ENCODE measurements at places on chromosomes 2 and 18. TPM values are rescaled to one million over a fixed set of nuclear protein-coding genes. Genes with fewer than 3 reads are reported as not detected.

GRCh38 chr18:58842978-58843687 lies 21.5 kb upstream of the ZNF532 start:
- no peak for ATAC-seq

DNA sequence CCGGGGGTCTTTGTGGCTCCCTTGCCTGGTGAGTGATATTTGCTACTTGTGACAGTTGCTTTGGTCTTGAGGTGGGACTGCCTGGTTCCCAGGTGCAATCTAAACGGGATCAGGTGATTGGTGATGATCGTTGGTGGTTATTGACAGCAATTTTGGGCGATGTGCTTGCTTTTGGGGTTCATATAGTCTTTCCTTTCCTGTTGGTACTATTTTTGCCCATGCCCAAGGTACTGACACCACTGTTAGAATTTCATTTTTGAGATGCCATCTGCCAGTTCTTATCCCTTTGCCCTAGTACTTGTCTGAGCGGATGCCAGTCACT lies 573 bp downstream of the WDR7 start:
- no peak for ATAC-seq

GRCh38 chr2:97769308-97769707 lies 55.9 kb downstream of the ZAP70 start:
- ATAC-seq, result no peak

GRCh38 chr2:138763971-138764370 lies 16.2 kb downstream of the NXPH2 start:
- ATAC-seq, result no peak

- ATAC-seq, result no peak
These were observed 148.1 kb downstream of the PRPF40A start for GRCh38 chr2:152569186-152569585.

GRCh38 chr2:49796266-49796665 lies 642.0 kb upstream of the FSHR start:
- no peak for ATAC-seq

DNA sequence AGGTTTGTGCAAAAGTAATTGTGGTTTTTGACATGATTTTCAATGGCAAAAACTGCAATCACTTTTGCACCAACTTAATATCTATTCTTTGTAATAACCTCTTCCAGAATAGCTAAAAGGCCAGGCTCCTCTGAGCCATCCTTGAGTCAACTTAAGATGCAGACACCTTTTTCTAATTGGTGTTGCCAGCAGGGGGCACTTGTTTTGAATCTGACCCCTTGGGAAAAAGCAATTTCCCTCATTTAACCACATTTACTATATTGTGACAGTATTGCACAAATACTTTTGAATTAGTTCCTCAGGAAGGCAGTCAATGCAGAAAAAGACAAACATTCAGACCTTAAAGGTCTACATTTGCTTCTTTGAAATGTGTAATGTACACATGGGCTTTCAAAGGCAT lies 78.6 kb upstream of the GALNT5 start:
- no peak for ATAC-seq

- ATAC-seq, result no peak
These were observed 1.5 kb downstream of the SEMA4F start for GRCh38 chr2:74655579-74655978.

DNA sequence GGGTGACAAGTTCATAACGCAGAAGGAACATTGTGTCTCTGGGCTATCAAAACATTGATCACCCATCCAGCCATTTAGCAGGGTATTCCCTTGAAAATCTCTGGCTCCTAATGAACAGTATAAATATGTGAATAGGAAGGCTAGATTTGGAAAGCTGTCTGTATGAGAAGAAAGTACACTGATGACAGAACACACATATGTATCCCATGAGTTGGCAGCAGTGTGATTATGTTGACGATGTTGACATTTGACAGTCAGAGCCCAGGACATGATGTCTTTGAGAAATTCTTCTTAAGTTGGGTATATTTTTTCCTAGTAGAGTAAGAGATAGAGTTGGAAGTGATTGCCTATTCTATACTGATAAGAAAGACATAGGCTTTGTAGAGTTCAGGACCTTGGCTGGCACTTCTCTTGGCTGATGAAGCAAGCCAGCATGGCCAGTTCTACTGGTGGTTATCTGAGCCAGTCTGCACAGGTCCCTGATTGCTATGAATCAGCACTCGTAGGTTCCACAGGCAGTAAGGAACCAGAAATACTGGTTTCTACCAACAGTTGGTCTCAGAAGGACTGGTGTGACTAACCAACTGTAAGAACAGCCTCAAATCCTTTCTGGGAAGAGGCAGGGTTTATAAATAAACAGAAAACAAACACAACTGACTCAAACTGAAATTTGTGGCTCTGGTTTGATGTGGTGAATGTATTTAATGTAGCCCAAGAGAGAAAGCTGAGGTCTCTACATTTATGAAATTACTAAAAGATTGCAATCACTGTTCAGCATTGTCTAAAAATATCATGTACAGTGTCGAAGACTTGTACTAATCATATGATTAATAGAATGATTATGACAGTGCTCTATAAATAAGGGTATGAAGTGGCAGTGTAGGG lies 43.9 kb upstream of the RAPH1 start:
- peak; percentile 92 for ATAC-seq

DNA sequence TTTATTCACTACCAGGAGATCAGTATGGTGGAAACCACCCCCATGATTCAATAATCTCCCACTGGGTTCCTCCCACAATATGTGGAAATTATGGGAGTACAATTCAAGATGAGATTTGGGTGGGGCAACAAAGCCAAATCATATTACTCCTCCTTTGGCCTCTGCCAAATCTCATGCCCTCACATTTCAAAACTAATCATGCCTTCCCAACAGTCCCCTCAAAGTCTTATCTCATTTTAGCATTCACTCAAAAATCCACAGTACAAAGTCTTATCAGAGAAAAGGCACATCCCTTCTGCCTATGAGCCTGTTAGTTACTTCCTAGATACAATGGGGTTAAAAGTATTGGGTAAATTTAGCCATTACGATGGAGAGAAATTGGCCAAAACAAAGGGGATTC lies 989.5 kb upstream of the CNTNAP5 start:
- ATAC-seq, result no peak

DNA sequence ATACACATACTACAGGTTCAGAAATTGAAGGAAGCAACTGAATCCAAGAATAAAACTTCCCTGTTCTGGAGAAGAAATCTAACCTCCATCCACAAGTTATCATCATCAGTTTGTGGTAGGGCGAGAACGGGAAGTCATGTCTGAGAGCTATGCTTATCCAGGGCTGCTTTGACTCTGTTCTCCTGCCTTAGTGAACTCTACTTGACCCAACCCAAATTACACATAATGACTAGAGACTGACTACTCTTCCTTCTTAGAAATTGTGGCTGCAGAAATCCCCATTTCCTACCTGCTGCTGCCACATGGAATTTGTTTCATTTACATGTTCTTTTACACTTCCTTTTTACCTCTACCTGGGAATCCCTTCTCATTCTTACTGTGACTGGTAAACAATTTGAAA lies 1102.6 kb upstream of the PIK3C3 start:
- ATAC-seq, result no peak

- ATAC-seq, result no peak
These were observed 7.5 kb downstream of the ZNF519 start for GRCh38 chr18:14124689-14125088.

GRCh38 chr2:20622296-20622686 lies 28.6 kb downstream of the HS1BP3 start:
- no peak for ATAC-seq

DNA sequence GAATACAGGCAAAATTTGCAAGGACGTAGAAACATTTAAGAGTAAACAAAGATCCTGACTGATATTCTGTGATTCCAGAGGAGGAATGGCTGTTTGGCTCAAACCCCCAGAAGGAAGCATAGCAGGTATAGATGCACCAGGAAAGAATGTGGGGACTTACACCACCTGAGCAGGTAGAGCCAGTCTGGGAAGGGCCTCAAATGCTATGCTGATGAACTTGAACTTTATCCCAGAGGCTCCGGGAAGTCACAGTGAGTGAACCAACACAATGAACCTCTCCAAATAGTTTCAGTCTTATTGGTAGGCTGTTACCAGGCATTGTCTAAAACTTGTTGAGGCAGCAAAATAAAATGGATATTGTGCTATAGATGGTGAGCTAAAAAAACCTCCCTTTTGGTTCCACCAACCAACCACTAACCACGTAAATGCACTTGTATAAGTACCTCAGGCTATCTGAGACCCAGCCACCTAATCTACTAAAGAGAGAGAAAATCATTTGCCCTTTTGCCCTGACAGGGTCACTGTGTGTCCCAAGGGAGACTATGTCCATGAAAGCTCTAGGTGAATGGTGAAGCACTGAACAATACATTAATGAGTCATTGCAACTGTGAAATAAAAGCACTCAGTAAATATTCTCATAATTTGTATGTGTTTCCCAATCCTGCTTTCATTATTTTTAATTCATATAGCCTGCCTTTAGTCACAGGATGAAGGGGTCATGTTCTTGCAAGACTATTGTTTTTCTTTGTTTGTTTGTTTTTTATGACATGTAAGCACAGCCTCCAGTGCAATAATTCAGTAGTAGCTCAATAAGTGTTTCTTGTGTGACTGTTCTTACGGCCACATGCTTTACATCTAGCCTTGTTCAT lies 911.6 kb downstream of the EPHA4 start:
- no peak for ATAC-seq

- ATAC-seq, result no peak
These were observed 6.9 kb upstream of the EHBP1 start for GRCh38 chr2:62698653-62699052.

DNA sequence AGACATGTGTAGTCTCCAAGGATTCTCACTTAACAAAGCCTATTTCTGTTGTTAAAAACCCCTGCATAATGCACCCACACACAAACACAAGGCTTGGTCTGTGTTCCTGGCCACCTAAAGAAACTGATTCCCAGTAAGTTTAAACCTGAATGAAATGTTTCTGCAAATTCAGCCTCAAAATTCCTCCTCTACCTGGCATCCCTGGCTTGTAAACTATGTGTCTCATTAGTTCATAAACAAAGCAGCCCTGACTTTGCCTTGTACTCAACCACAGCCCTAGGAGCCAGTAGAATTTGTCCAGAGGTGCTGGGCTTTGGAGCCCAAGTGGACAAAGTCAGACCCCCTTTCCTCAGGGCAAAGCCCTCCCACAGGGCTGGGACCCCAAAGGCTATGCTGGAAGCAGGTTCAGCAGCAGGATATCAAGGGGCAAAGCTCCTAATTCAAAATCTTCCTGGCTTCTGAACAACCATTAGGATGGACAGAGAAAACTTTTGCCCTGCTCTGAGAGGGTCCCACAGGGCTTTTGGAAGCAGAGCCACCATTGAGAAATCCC lies 2.6 kb upstream of the HOXD13 start:
- no peak for ATAC-seq

- ATAC-seq, result no peak
These were observed 69.6 kb downstream of the ACVR1C start for GRCh38 chr2:157559061-157559460.

DNA sequence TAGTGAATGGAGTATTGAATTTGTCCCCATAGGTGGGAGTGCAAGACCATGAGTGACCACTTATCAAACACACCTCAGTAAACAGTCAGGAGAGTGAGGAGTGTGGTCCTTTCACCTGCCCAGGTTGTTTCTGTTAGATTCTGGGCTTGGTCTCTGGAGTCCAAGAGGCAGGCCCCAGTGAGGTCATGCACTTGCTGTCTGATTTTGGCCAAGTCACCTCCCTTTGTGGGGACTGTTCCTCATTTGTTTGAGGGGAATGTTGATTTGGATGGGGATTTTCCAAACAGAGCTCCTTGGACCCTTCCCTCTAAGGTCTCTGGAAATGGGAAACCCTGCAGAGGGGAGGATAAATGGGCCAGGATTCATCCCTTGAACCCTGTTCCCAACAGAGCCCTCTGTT lies 7.3 kb downstream of the IL1RN start:
- ATAC-seq, result no peak

GRCh38 chr2:234309431-234309830 lies 187.4 kb downstream of the ARL4C start:
- ATAC-seq, result peak; percentile 6

DNA sequence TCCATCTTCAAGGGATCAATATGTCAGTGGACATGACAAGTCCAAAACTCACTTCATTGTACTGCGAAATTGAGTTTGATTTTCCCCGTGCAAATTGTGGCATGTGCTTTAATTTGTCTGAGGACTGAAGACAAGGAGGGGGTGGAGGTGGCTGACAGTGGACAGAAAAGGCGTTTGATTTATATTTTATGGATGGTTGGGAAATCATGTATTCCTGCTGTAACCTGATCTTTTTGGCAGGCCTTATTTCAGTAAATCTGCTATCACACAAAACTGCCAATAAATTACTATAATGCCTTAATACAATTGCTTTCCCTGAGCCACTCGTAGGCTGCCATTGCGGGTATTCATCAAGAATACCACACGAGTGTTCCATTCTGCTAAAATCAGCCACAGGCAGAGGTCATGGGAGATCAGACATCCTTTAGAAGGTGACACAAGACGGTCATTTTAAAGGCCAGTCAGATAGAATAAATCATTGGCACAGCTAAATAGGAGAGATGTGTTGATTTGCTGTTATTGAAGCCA lies 720.5 kb downstream of the MBD2 start:
- no peak for ATAC-seq

DNA sequence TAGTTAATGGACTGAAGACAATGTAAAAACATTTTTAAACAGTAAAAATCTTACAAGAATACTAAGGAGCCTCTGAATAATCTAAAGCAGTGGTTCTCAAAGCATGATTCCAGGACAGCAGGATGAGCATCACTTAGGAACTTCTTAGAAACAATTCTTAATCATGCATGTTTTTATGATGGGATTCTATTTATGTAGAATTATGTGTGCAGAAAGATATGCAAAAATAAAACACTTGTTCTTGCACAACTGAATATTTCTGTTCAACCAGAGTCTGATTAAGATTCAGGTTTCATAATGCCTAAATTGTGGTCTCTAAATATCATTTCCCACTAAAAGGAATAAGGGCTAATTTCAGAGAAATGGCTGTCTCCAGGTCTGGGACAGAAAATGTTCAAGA lies 69.2 kb upstream of the MTIF2 start:
- no peak for ATAC-seq

DNA sequence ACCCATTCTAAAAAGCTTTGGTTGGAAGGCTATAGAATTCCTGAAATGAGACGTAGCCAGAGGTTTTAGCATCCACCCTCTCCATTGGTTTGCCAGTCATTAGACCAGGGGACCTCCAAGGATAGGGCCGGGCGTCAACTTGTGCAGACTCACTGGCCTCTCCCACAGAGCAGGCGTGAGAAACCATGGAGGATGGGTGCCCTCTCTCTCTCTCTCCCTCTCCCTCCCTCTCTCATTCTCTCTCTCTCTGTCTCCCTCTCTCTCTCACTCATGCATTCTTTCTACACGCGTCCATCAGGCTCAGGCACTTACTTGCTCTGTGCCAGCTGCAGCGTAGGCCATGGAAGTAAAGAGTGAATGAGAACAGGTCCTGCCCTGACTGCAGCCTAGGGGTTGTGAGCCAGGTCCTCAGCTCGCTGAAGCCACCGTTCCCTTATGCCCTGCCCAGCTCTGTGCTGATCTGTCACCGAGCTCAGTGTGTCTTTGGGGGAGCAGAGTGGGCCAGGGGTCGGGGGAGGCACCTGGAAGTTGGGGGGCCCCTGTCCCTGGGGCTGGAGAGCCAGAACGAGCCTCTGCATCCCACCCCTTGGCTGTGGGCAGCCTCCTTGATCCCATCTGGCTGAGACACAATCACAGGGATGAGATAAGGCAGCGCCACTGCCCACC lies 304.4 kb upstream of the HS6ST1 start:
- no peak for ATAC-seq

The CTAGE1 gene
- not detected for total RNA-seq

The DOK6 gene
- not detected for total RNA-seq

The SLC14A1 gene
- 0.17 TPM for total RNA-seq

The ZNF142 gene
- 28.5 TPM for total RNA-seq

The WDR54 gene
- total RNA-seq, result 85.8 TPM

The PFN4 gene
- total RNA-seq, result 0.82 TPM

The HRH4 gene
- total RNA-seq, result 3.8 TPM

The HJURP gene
- total RNA-seq, result 90.4 TPM

The SLC9A2 gene
- total RNA-seq, result not detected

The ASB1 gene
- 35.3 TPM for total RNA-seq

The KIF1A gene
- 1.1 TPM for total RNA-seq
